Stimulated activated CD4-positive, alpha-beta T cell treated with anti-CD3 and anti-CD28 coated beads, Interleukin-12 subunit alpha, Interleukin-12 subunit beta, amount 100 ng/mL, for 24 hours (primary cell): ENCODE measurements at places on chromosomes 11 and 22.

DNA sequence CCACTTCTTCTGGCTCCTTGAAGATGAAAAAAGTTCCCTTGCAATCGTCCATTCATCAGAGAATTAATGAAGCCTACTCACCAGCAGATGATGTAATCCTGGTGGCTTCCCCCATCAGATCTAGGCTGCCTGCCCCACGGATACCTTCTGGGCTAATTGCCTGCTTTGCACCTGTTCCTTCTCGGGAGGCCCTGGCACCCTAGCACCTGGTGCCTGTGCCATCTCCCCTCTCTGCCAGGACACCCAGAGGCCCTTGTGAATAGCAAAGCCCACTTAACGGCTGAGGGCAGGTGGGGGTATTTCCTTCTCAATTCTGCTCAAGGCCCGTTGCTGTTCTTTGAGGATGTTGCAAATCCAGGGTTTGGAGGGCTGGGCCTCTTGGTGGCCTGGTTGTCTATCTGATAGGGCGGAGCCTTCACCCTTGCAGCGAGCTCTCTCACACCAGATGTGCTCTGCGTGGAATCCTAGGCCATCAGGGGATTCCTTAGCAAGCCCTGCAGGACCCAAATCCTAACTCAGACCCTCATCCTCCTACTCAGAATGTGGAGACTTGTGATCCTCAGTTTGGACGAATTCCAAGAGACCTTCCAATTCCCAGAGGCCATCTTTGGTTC, at the start of gene LMO2:
TSS of gene LMO2 (minus strand) at position 363 of the 614 bp plus-strand sequence. CDS start 22,360 bp downstream, outside the sequence.
- DNase-seq: no peak

DNA sequence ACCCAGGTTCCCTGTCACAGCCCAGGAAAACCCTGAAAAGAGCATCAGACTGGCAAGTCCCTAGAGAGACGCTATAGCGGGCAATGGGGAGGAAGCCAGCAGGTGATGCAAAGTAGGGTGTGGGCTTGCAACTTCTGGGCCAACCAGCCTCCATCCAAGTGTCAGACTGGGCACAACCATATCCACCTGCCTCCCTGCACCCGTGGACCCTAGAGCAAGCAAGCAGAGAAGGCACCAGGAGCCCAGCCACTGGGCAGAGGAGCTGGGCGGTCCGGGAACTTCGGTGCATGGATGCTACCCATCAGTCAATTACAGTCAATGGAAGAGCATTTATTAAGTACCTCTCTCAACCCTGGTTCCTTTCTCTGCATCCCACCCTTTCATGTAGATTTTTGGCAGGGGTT, 2.8 kb downstream of the NECTIN1 start:
- no peak for DNase-seq

GRCh38 chr11:36354221-36355003, 58.3 kb downstream of the PRR5L start:
- no peak for DNase-seq

GRCh38 chr11:99351624-99352023, 330.9 kb downstream of the CNTN5 start:
- no peak for DNase-seq

DNA sequence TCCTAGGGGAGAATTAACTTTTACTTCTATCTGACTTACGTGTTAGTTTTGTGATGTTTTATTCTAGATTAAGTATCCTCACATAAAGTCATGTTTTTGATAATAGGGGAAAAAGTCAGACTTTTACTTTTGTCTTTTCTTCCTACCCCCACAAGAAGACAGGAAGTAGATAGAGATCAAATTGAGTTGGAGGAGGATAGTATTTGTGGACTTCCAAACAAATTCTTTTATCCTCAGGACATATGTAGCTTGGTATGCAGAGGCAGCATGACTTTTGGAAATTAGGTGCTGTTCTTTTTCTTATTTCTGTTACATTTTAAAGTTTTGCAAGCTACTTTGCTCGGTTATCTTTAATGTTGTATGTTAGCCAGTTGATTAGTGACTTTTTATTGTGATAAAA, 61.4 kb downstream of the MTMR3 start:
- DNase-seq: no peak

GRCh38 chr11:96035031-96035739, 111.3 kb upstream of the MTMR2 start:
- no peak for DNase-seq

DNA sequence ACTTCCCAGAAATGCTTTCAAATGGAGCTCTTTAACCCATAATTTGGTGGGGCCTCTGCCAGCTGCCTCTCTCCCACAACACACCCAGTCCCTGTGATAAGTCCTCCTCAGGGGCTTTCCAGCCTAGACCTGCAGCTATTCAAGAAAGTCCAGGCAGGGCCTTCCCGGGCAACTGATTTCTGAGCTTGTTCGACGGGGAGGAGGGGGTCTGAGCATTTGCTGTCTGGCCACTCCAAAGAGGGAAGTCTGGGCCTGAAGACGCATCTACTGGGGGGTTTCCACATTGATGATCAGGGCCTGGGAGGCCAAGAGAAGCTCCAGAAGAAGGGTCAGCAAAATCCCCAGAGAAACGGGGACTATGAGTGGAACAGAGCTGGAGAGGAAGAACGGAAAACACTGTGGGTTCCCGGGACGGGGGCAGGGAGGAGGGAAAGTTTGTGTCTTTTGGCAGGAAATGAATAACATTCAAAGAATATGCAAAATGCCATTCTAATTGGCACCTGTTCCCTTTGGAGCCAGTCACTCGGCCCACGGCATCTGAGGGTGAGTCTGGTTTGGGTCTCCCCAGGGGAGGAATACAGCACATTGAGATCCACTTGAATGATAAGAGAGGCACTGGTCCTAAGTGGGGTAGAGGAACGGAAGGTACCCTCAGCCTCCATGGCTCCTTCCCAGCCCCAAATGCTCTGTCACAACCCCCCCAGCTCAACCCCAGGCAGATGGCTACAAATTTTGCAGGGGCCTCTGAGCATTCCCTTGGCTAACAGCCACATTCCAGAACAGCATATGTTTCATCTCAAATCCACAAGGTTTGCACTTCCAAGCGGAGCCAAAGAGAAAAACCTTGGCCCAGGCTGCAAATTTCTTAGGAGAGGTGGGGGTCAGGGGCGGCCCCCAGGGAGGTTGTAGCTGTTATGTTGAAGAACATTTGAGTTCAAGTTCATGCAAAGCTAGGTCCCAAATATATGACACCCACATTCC, 72.0 kb downstream of the RPUSD4 start:
- no peak for DNase-seq

- DNase-seq: no peak
Measured at GRCh38 chr11:27507557-27508322, 1.2 kb upstream of the LIN7C start.

- DNase-seq: no peak
Measured at GRCh38 chr11:79363861-79364378, 76.9 kb downstream of the TENM4 start.

DNA sequence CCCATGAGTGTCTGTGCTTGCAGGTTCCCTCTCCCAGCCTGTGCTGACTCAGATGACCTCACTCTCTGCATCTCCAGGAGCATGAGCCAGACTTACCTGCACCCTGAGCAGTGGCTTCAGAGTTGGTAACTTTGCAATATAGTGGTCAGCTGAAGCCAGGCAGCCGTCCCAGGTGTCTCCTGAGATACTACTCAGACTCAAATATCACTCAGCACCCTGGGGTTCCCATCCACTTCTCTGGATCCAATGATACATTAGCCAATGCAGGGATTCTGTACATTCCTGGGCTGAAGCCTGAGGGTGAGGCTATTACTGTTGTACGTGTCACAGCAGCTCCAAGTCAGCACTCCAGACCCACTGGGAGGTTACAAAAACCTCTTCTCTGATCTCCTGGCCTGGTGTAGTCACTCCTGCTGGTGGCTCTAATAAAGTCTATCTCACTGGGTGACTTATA, 87.8 kb upstream of the TOP3B start:
- DNase-seq: no peak

- DNase-seq: no peak
Measured at GRCh38 chr11:36007127-36007655, 63.3 kb downstream of the LDLRAD3 start.

- no peak for DNase-seq
Measured at GRCh38 chr11:66124564-66124963, 54.5 kb downstream of the PACS1 start.

GRCh38 chr11:68061508-68061907, 22.7 kb downstream of the TCIRG1 start:
- no peak for DNase-seq

- DNase-seq: no peak
Measured at GRCh38 chr11:69940246-69940610, 121.0 kb upstream of the FGF3 start.

DNA sequence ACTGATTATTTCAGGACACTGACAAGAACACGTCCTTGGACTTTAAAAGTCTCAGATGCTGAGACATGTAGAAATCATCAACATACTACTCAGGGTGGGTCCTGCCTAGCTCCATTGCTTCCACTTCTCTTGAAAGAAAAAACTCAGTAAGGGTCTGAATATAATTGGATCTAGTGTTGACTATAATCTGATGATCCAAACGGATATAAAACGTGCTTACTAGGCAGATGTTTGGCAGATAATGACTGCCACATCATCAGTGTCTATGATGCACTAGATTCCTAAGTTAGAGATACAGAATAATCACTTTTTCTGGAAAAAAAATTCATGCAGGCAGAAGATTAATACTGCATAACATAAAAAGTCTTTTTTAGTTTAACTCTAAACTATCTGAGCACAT, 21.6 kb downstream of the GUCY1A2 start:
- DNase-seq: no peak

DNA sequence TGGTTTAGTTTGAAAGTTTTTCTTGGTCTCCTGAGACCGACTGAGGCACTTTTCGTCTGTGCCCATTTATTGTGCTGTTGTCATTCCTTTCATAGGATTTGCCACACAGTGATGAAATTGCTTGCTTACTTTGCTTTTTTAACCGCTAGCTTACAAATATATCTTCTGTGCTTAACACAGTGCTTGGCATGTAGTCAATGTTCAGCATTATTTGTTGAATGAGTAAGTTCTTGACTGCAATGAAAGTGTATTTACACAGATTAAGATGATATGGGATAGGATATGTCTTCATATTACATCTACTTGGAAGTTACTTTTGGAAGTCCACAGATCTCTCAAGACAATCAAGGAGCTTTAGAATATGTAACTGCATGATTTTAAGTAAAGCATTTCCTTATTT, 91.2 kb downstream of the GRIA4 start:
- no peak for DNase-seq

DNA sequence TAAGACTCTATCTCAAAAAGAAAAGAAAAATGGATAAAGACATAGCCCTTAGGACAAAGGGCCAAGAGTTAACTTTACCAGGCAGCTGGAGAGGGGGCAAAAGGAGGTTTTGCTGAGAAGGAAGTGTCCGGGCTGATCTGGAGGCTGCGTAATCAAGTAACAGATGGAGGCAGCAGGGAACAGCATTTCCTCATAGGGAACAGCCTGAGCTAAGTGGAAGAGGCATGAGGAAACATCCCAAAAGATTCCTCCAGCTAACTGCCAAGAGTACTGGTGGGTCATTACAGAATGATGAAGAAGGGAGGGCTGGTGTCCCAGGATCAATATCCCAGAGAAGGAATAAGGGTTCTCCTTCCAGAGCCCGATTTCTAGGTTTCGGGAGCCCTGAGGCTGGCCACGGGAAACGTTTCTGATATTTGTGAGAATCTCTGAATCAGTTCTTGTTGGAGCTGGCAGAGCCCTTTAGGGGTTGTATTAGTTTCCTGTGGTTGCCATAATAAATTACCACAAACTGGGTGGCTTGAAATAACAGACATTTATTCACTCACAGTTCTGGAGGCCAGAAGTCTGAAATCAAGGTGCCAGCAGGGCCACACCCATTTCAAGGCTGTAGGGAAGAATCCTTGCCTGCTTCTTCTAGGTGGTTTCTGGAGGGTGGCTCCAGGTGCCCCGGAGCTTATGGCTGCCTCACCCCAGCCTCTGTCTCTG, 21.2 kb downstream of the LIF start:
- DNase-seq: no peak

DNA sequence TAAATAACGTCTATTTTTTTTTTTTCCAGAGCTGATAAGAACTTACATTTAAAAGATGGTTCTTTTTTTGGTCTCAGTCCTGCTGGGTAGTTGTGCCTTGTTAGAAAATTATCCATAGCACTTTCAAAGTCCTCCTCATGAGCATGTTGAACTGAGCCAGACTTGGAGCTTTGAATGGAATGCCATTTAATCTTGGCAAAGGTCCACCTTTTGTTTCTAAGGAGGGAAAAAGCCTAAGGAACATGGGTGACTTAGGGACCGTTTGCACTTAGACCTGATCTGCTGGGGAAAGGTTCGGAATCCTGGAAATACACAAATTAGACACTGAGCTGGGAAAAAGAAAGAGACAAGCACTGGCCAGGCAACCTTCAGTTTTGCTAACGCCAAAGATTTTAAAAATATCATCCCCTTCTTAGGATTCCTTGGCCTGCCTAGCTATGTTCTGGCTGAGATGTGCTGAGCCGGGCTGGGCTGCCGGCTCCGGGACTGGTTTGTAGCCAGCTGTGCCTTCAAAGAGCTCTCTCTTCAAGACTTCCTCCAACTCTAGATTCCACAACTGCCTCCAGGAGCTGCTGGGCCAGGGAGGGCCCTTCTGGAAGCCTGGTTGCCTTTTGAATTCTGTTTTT, 67.4 kb downstream of the ENDOD1 start:
- DNase-seq: no peak

- DNase-seq: peak; percentile 32
Measured at GRCh38 chr22:21587803-21588611, 20.5 kb downstream of the UBE2L3 start.

DNA sequence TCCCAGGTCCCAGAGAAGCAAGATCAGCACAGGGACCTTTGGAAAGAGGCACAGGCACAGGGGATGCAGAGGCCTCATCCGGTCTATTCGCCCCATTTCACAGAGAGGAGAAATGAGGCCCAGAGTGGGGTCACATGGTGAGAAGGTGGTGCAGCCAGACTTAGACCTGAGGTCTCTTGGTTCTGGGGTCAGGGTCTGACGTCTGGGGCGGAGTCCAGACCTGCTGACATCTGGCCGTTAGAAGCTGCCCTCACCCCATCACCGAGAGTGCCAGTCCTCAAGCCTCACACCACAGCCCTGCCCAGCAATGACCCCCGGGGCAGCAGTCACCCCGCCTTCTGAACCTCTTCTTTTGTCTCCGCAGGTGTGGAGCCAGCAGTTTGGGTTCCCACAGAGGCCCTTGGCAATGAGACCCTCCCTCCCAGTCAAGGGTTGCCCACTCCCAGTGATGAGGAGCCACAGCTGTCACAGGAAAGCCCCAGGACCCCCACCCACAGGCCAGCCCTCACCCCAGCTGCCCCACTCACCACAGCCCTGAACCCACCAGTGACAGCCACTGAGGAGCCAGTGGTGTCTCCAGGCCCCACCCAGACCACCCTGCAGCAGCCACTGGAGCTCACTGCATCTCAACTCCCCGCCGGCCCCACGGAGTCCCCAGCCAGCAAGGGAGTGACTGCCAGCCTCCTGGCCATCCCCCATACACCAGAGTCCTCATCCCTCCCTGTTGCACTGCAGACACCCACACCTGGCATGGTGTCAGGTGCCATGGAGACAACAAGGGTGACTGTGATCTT, 62.4 kb downstream of the OTOG start:
- no peak for DNase-seq

GRCh38 chr22:31272522-31273446, 19.5 kb downstream of the PIK3IP1 start:
- DNase-seq: no peak

GRCh38 chr11:10376061-10376460, 71.2 kb downstream of the ADM start:
- no peak for DNase-seq
